ENCODE measurements at places on chromosomes 2 and 18. TPM values are rescaled to one million over a fixed set of nuclear protein-coding genes. Genes with fewer than 3 reads are reported as not detected.

Gene AQP12A
- total RNA-seq: not detected

Gene C1QL2
- not detected for total RNA-seq

Gene CCDC150
- total RNA-seq: 3.9 TPM

DNA sequence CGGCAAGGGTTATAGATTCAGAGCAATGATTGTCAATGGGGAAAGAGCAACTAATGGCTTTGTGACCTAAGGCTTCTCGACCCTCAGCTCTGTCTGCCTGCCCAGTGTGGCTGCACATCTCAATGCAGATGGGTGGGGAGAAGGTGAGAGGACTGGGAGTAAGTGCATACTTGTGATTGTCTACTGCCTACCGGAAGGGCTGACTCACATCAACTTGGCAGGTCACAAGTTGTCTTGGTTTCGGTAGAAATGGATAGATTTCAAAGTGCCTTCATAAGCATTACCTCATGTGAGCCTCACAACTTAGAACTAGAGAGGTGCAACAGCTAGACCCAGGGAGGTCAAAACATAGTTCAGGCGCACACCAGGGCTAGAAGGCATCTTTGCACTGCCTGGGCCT is 29.4 kb downstream of the STAT1 start:
- H3K27ac ChIP-seq: no peak overlapping the region
- no peaks in the 10 kb centered on the region for H3K4me1 ChIP-seq
- no peaks in the 10 kb centered on the region for H3K27me3 ChIP-seq

DNA sequence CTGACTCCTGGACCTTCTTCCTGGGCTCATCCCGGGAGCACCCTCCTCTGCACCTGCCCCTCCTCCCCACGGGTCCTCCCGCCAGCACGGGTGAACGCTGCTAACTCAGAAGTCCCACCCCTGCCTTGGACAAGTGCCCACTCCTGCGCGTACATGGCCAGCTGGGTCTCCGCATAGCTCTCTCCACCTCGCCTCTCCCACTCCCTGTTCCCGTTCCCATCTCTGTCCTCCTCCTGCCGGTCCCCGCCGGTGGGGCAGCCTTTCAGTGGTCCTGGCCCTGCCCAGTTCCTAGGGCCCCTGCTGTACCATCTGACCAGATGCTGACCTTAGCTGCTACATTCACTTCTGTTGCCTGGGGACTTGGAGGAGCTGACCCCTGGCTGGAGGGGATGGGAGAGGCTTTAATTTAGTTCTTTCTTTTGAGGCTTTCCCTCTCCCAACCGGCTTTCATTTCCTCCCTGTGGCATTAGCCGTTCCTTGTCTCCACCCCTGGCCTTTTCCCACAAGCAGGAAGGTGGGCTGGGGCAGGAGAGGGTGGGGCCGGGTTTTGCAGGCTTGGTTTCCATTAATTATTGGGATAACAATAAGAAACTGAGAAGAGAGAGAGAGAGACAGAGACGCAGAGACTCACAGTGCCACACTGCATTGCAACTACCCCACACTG is 136.1 kb downstream of the SH3BP4 start:
- H3K36me3 ChIP-seq: no peaks in the 10 kb centered on the region
- no peak for DNase-seq
- H3K4me3 ChIP-seq: no peak overlapping the region
- no peaks in the 10 kb centered on the region for H3K4me1 ChIP-seq
- H3K27me3 ChIP-seq: no peaks in the 10 kb centered on the region

DNA sequence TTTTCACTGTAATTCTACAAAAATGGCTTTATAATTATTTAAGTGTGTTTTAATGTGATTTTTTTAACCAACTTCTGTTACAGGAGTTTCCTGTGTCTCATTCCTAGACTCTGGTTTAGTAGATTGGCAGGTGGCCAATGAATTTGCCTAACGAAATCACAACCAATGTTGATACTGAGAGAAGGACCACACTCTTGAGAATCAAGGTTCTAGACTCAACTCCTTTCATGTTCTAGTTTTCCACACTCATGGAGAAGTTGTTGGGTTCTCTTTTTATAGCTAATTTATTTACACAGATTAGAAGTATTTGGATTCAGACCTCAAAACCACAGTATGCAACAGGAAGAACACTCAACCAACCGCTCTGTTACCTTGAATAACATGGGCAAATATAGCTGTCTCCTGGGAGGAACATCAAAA is 22.6 kb upstream of the USP34 start:
- H3K27ac ChIP-seq: no peak overlapping the region
- H3K27me3 ChIP-seq: no peaks in the 10 kb centered on the region
- DNase-seq: no peak
- H3K4me1 ChIP-seq: no peaks in the 10 kb centered on the region
- H3K36me3 ChIP-seq: peaks cover 85% of the 10 kb centered on the region

- H3K27me3 ChIP-seq: no peaks in the 10 kb centered on the region
- no peak overlapping the region for H3K4me3 ChIP-seq
- no peak for DNase-seq
- H3K36me3 ChIP-seq: no peaks in the 10 kb centered on the region
- no peak overlapping the region for H3K27ac ChIP-seq
Measured at GRCh38 chr18:58848685-58849084, 16.0 kb upstream of the ZNF532 start.

GRCh38 chr2:133941666-133942065 is 312.2 kb upstream of the MGAT5 start:
- no peaks in the 10 kb centered on the region for H3K27me3 ChIP-seq
- H3K4me3 ChIP-seq: no peak overlapping the region
- H3K4me1 ChIP-seq: no peaks in the 10 kb centered on the region
- DNase-seq: no peak

DNA sequence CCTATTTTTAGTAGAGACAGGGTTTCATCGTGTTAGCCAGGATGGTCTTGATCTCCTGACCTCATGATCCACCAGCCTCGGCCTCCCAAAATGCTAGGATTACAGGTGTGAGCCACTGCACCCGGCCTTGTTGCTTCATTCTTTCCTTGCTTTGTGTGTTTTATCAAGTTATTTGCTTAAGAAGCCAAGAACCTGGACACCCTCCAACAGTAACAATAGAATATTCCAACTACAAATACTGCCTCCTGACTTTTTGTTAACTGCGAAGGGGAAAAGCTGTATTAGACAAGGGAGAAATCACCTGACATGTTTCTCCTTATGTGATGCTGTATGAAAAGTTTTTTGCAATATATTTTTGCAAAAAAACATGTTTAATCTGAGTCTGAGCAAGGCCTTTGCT is 297.2 kb downstream of the NCKAP5 start:
- DNase-seq: no peak
- H3K27ac ChIP-seq: no peak overlapping the region
- H3K27me3 ChIP-seq: no peaks in the 10 kb centered on the region
- H3K4me1 ChIP-seq: peaks cover 13% of the 10 kb centered on the region
- H3K4me3 ChIP-seq: no peak overlapping the region

GRCh38 chr2:237475704-237476141 is 11.3 kb upstream of the MLPH start:
- peak overlapping the region; percentile 93 for H3K27ac ChIP-seq
- no peaks in the 10 kb centered on the region for H3K36me3 ChIP-seq
- H3K27me3 ChIP-seq: no peaks in the 10 kb centered on the region

All from vagina (tissue), 2 donors.